ENCODE measurements at places on chromosomes 7 and 10. TPM values are rescaled to one million over a fixed set of nuclear protein-coding genes. Genes with fewer than 3 reads are reported as not detected.

Gene TWIST1
- total RNA-seq, result 3.8 TPM

Gene FGFBP3
- 2.4 TPM for total RNA-seq

Gene PTPN20
- 4.5 TPM for total RNA-seq

Gene PNLIP
- total RNA-seq, result not detected

Gene HGF
- not detected for total RNA-seq

Gene DHX32
- total RNA-seq, result 39.9 TPM

Measured in A549 treated with ZK216348 at 1 μM for 4 hours (cell line).